ENCODE measurements at places on chromosomes 2 and 18. TPM values are rescaled to one million over a fixed set of nuclear protein-coding genes. Genes with fewer than 3 reads are reported as not detected.

Gene LCT
- total RNA-seq, result not detected

Gene TDRD15
- not detected for total RNA-seq

Gene ACMSD
- total RNA-seq, result not detected

Gene TNFAIP6
- 1.2 TPM for total RNA-seq

Gene HOXD10
- total RNA-seq, result 5.5 TPM

Gene SLC9A4
- total RNA-seq, result not detected

Gene ANKRD29
- total RNA-seq, result 16.7 TPM

Gene SERPINB5
- total RNA-seq, result not detected

Gene NYAP2
- not detected for total RNA-seq

Gene EMX1
- total RNA-seq, result 0.27 TPM

Gene C1GALT1C1L
- total RNA-seq, result 2.8 TPM

Gene REG3A
- total RNA-seq, result not detected

Gene INPP1
- 31.4 TPM for total RNA-seq

Gene CARF
- total RNA-seq, result 1.9 TPM

Gene POTEI
- total RNA-seq, result not detected

Gene CTLA4
- total RNA-seq, result not detected

Gene GBX2
- 2.2 TPM for total RNA-seq

Gene TTN
- total RNA-seq, result 0.01 TPM

Gene ATF2
- 20.8 TPM for total RNA-seq

Gene SERPINB13
- not detected for total RNA-seq

Gene CCDC141
- not detected for total RNA-seq

Gene CPLX4
- not detected for total RNA-seq

Gene C18orf54
- 4.0 TPM for total RNA-seq

Gene CCDC68
- total RNA-seq, result 5.2 TPM

Gene IL36RN
- 0.13 TPM for total RNA-seq

Gene TBR1
- not detected for total RNA-seq

Data from A549 treated with ZK216348 at 1 μM for 4 hours (cell line).